Central memory CD8-positive, alpha-beta T cell (primary cell): ENCODE measurements at places on chromosomes 4 and X.
A peak's percentile ranks its signal among the peaks of the same experiment; 100 is the strongest.

GRCh38 chrX:38086451-38087215 lies 80.3 kb downstream of the SYTL5 start:
- no peaks in the 10 kb centered on the region for H3K27me3 ChIP-seq
- no peaks in the 10 kb centered on the region for H3K36me3 ChIP-seq
- H3K4me1 ChIP-seq, result no peaks in the 10 kb centered on the region
- H3K27ac ChIP-seq, result no peak overlapping the region
- no peak for DNase-seq

DNA sequence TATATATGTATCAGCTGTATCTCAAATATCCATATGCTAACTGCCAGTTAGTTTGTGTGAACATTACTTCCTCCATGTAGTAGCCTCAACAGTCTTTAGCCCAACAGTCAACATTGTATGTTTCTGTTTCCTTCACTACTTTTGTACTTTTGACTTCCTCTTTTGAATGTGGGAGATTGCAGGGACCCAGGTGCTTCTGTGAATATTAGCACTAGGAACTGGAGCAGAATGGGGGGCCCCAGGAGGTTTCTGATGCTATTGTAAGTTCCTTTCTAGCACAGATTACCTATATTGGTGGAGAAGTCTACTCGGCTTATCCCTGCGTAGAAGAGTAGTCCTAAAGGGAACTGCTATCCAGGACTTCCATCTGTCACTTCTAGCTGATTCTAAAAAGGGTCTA lies 2.3 kb downstream of the PLAC8 start:
- DNase-seq, result no peak
- H3K4me3 ChIP-seq, result peak overlapping the region; percentile 93
- peaks cover 37% of the 10 kb centered on the region for H3K4me1 ChIP-seq

- H3K4me1 ChIP-seq, result no peaks in the 10 kb centered on the region
- H3K27ac ChIP-seq, result no peak overlapping the region
- no peak overlapping the region for H3K4me3 ChIP-seq
- DNase-seq, result no peak
- peaks cover 4% of the 10 kb centered on the region for H3K36me3 ChIP-seq
- no peaks in the 10 kb centered on the region for H3K27me3 ChIP-seq
These were observed 38.6 kb downstream of the EVC start for GRCh38 chr4:5749568-5749967.

GRCh38 chr4:1985294-1985693 lies 23.5 kb downstream of the NELFA start:
- no peaks in the 10 kb centered on the region for H3K27me3 ChIP-seq
- no peak overlapping the region for H3K27ac ChIP-seq
- no peaks in the 10 kb centered on the region for H3K4me1 ChIP-seq
- no peak overlapping the region for H3K4me3 ChIP-seq
- H3K36me3 ChIP-seq, result peaks cover 58% of the 10 kb centered on the region
- no peak for DNase-seq

GRCh38 chr4:83109480-83110222 lies 4.9 kb downstream of the PLAC8 start:
- peaks cover 59% of the 10 kb centered on the region for H3K36me3 ChIP-seq
- H3K27me3 ChIP-seq, result no peaks in the 10 kb centered on the region
- peak overlapping the region; percentile 88 for H3K27ac ChIP-seq
- H3K4me3 ChIP-seq, result peak overlapping the region; percentile 93
- no peak for DNase-seq
- peaks cover 39% of the 10 kb centered on the region for H3K4me1 ChIP-seq

GRCh38 chr4:88729146-88729760 lies 31.6 kb upstream of the NAP1L5 start:
- no peak for DNase-seq
- H3K4me1 ChIP-seq, result no peaks in the 10 kb centered on the region
- no peak overlapping the region for H3K4me3 ChIP-seq
- peaks cover 24% of the 10 kb centered on the region for H3K36me3 ChIP-seq
- H3K27ac ChIP-seq, result no peak overlapping the region
- no peaks in the 10 kb centered on the region for H3K27me3 ChIP-seq

GRCh38 chr4:66574145-66574978 lies 904.1 kb upstream of the EPHA5 start:
- no peak overlapping the region for H3K4me3 ChIP-seq
- H3K27ac ChIP-seq, result no peak overlapping the region
- no peaks in the 10 kb centered on the region for H3K4me1 ChIP-seq
- H3K27me3 ChIP-seq, result no peaks in the 10 kb centered on the region
- no peak for DNase-seq

DNA sequence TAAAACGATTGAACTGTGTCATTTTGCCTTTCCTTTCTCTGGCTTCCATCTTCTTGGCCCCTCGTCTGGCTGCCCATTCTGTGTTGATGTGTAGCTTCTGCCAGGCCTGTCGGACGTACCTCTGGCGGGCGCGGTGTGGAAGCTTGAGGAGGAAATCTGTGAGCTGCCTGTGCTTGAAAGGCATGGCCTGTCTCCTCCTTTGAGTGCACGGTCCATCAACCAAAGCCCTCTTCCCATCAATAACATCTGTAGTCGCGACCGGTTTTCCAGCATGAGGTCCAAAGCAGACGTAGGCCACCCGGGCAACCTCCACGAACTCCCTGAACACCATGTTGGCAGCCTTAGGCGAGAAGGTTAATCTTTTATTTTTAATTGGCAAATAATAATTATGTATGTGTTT lies 202.7 kb downstream of the CRLF2 start:
- no peaks in the 10 kb centered on the region for H3K4me1 ChIP-seq
- DNase-seq, result no peak
- peaks cover 6% of the 10 kb centered on the region for H3K36me3 ChIP-seq
- H3K4me3 ChIP-seq, result no peak overlapping the region
- H3K27me3 ChIP-seq, result no peaks in the 10 kb centered on the region
